Stimulated activated CD4-positive, alpha-beta T cell treated with anti-CD3 and anti-CD28 coated beads, Interleukin-4, amount 100 ng/mL, for 4 hours (primary cell): ENCODE measurements at places on chromosomes 13 and 19.

GRCh38 chr13:24682353-24682752, 2.1 kb downstream of the ATP12A start:
- no peak for DNase-seq

GRCh38 chr19:40831502-40832430, 18.5 kb downstream of the CYP2A6 start:
- DNase-seq, result no peak

- no peak for DNase-seq
Observed at GRCh38 chr19:43763473-43763939, 8.7 kb upstream of the SMG9 start.

- DNase-seq, result no peak
Observed at GRCh38 chr13:40564342-40565001, 102.0 kb downstream of the FOXO1 start.

DNA sequence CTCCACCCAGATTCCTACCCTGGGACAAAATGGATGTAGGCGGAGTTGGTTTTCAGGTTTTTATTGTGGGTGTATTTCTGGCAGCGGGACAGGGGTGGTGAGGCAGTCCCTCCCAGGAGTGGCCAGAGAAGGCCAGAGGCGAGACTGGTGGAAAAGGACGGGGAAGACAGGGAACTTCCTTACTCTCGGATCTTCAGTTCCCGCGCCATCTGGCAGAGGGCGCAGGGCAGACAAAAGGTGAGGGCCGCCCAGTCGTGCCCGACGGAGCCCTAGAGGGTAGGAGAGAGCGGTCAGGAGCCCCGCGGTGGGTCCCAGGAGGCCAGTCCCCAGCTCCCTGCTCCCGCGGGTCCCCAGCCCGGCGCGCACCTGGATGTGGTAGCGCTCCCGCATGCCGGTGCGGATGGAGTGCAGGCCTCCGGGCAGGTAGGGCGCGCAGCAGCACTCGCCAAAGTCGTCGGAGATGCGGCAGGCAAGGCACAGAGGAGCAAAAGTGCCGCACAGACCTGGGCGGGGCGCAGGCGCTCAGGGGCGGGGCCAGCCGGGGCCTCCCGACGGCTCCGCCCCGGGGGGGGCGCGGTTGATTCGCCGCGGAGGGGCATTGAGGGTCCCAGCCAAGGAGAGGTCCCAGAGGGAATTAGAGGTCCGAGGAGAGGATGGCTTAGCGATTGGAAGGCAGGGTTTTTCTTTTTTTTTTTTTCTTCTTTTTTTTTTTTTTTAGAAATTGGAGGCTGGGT, 3.0 kb downstream of the CNFN start:
- peak; percentile 68 for DNase-seq

DNA sequence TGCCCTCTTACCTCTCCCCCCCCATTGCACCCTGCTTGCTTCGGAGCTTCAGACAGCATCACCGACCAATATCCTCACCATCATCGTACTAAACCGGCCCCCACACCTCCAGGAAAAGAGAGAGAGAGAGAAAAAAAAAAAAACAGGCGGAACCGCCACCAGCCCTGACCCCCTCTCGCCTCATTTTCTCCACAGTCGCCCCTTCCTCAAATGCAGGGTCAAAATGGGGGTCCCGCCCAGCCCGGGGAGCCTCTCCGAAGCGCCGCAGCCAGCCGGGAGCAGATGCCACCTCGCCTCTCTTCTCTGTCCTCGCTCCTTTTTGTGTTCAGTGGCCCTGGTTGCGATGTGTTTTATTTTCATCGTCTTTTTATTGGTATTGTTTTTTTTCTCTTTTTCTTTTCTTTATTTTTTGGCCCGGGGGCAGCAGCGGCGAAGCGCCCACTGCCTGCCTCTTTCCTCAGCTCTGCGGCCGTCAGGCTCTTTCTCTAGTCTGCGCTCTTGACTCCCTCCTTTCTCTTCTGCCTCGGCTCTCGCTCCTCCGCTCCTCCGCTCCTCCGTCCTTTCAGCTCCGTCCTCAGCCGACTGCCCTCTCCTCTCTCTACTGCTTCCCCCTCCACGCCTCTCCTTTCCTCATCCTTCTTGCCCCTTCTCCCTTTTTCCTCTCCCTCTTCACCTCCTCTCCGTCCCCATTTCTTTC, 41.4 kb downstream of the DEDD2 start:
- no peak for DNase-seq

- no peak for DNase-seq
Observed at GRCh38 chr13:112477070-112477619, 101.0 kb downstream of the SPACA7 start.

DNA sequence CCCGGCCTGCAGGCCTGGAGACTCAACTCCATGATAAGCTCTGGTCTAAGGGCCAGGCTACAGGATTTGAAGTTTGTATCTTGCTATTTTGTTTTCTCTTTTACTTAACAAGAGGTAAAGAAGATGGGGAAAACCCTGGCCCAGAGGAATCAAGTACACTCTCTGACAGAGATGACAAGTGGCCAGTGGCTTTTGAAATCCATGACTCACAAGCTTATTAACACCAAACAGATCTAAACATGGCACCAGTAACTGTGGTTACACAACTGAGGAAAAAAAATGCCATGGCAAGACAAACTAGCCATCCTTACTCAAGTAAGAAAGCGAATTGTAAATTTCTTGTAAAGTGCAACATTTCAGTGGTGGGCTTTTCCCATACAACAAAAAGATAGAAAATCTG, 72.6 kb upstream of the SERTM1 start:
- no peak for DNase-seq

GRCh38 chr13:44609137-44609536, 33.0 kb upstream of the TSC22D1 start:
- no peak for DNase-seq

DNA sequence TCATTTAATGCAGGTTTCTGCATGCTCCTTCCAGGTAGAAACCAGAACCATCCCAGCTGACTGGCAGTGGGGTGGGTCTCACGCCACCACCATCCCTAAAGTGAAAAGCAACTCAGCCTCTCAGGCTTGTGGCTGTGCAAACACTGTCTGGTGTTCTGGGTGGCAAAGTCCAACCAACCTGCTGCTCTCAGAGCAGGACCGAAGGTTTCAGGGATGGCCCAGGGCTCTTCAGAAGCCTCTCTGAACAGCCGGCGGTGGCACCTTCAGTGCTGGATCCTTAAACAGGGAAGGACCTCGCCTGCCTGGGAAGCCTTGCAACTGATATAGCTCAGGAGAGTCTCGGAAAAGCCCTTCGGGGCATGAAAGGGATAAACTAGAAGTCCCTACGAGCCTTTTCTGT, 100.8 kb downstream of the COL4A1 start:
- DNase-seq, result no peak

DNA sequence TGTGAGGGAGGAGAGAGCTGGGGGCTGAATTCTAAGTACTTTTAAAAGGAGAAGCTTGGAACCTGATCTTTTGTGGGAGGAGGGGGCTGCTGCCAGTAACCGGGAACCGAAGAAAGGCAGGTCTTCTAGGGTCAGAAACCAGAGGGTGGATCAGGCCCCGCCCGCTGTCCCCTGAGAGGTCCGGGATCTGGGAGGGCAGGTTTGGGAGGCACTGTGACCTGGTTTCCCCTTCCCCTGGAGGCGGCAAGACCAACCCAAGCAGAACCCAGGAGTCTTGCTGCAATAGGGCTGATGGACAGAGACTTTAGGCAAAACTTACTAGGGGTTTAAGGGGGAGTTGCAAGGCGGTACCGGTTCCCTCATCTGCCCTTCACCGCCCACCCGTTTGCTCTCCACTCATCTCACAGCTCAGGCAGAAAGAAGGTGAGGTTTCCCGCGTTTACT, 707 bp upstream of the KLK8 start:
- DNase-seq, result no peak

DNA sequence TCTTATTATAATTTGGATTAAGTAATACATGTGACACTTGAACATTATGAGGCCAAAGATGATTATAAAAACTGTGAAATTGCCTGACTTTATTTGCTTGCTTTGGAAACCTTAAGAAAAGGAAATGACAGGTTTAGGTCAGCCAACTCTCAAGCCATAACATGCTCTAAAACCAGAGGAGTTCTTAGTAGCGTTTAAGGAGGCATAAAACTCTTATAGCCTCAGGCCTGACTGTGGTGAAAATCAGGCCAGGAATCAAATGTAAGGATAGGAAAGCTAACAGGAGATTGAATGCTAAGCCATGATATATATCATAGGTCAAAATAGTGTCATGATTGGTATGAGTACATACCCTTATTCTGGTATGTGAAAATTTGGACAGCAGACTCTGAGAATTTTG, 1142.4 kb upstream of the MIR17HG start:
- DNase-seq, result no peak

GRCh38 chr13:100506154-100506553, 82.4 kb downstream of the GGACT start:
- DNase-seq, result peak; percentile 48

- DNase-seq, result no peak
Observed at GRCh38 chr13:110108348-110109139, 198.4 kb downstream of the COL4A1 start.
